ENCODE measurements at places on chromosomes 2 and 18. TPM values are rescaled to one million over a fixed set of nuclear protein-coding genes. Genes with fewer than 3 reads are reported as not detected.

- no peak for DNase-seq
Measured at GRCh38 chr18:66548747-66549146, 55.1 kb downstream of the CDH19 start.

SULT1C2 gene
- total RNA-seq: not detected

DNA sequence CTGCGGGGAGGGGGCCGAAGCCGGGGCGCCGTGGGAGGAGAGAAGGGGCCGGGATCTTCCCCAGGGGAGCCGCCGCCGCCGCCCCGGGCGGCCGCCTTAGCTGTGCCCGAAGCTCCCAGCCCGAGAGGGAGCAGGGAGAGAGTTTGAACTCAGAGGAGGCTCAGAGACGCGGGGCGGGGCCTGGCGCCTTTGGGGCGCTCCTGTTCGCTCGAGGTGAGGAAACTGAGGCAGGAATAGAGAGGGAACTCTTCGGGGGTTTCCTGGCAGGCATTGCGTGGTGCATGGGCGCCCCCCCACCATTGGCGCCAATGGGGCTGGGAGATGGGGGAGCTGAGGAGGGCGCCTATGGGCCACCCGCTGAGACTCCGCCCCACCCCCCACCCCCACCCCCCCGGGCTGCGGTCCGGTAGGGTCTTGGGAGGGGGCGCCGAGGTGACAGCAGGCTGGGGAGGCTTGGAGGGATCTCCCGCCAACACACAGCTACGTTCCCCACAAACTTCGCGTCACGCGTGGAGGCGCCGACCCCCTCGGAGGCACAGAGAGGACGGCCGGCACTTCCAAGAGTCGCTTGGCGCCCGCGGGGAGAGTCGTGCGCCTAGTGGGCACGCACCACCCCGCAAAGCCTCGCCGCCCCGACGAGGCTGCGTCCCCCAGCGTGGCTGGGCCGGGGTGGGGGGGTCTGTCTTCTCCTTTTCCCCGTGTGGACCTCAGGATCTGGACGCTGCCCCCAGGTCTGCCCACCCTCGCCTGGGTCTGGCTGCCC is 680 bp downstream of the CTDSP1 start:
- DNase-seq: peak; percentile 71

TUBA3D gene
- not detected for total RNA-seq

TANC1 gene
- total RNA-seq: not detected

GRCh38 chr2:127887082-127887775 is 1.5 kb upstream of the AMMECR1L start:
- no peak for DNase-seq

DNA sequence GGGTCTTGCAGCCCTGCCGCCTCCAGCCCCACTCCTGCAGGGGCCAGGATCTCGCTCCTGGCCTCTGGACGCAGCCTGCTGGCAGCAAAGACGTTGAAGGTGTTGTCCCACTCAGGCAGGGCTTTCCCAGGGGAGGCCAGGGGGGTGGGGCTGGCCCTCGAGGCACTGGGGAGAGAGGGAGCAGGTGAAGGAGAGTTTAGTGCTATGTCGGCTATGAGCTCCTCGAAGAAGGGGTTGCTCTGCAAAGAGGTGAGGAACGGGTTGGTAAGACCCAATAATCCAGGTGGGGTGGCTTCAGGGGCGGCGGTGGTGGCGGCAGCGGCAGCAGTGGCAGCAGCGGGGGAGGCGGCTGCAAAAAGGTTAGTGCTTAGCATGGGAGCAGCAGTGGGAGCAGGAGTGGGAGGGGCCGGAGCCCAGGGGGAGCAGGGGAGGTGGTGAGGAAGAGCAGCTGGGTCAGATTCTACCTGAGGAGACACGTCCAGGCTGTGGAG is 9.7 kb upstream of the SFXN5 start:
- DNase-seq: no peak

- no peak for DNase-seq
Measured at GRCh38 chr18:67132919-67133318, 383.6 kb downstream of the DSEL start.

DNA sequence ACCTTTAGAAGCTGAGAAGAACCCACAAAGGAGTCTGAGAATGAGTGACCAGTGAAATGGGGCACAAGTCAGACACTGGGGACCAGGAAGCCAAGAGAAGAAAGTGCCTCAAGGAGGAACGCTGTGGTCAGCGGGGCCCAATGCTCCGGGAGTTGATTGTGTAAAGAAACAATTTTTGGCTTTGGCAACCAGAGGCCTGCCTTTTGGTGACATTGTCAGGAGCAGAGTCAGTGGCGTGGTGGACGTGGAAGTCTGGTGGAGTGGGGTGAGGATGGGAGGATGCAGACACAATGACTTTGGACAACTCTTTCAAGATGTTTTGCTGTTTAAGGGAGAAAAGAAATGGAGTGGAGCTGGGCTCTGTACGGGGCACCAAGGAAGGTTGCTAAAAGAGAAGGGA is 100.2 kb upstream of the SEC11C start:
- no peak for DNase-seq

DNA sequence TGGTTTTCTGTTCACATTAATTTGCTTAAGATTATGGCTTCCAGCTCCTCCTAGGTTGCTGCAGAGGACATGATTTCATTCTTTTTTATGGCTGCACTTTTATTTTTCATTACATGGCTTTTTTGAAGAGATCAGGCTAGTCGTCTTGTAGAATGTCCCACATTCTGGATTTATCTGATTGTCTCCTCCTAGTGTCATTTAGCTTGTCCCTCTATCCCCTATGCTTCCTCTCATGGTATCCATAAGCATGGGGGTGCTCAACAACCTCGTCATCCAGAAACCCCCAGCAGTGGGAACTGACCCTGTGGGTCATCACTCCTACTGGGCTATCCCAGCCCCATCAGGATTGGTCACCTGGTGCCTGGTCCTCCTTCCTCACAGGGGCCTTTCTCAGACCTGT is 49.6 kb downstream of the SERTAD2 start:
- DNase-seq: no peak

DNA sequence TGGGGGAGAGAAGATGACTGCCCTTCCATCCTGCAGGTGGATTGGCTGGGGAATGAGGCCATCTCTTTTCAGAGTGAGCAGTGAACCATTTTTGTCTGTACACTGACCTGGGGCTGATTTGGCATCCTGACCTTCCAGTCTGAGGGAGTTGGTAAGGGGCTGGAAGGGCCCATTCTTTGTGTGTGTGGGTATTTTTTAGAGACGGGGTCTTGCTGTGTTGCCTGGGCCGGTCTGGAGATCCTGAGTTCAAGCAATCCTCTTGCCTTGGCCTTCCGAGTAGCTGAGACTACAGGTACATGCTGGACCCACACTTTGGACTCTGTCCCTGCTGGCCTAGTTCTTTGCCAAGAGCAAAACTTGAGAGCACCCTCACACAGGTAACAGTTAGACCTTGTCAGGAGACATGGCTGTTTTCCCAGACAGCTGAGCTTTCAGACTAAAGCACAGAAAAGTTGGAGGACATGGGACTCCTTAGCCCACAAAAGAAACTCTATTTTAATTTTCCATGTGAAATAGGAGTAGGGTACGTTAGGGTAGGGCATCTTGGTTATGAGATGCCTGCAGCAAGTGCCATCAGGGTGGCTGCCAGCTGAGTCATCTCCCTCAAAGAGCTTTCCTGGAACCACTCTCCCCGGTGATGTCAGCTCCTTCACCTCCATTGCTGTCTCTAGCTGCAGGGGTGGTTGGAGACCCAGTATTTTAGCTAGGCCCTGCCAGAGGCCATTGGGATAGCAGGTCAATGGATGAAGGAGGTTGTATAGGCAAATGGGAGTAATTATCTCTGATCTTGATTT is 60.7 kb downstream of the DGKD start:
- DNase-seq: no peak

GRCh38 chr2:105597806-105598803 is 146.6 kb upstream of the NCK2 start:
- DNase-seq: no peak

DNA sequence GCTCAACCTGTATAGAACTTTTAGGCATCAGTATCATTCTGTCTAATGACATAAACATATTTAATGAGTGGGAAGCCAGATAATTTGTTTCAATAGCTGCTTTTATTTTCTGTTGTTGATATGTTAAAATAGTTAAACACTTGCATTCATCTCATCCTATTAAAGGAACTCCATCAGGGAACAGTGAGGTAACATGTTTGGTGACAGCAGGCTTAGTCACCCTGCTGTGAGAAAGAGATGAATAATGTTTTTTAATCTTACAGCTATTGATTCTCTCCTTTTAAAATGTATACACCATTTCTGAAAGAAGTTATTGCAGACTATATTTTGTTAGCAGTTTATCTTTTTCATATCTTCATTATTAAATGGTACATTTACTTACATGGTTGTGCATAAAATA is 123.3 kb upstream of the CWC22 start:
- DNase-seq: no peak

DNA sequence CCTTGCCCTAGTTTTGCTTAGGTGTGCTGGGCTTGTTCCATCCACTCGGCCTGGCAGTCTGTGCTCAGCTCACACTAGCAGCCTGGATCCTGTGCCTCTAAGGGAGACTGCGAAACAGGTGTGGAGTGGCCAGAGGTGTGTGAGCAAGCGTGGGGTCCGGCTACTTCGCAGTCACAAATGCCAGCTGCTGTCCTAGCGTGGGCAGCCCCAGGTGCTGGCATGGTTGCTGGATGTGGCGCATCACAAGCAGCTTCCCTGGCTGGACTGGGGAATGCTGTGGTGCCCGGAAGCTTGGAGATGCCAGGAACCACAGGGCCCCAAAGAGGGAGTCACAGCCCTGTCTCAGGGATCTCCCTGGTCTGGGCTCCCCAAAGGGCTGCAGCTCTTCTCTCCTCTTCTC is 119.0 kb upstream of the TMEFF2 start:
- no peak for DNase-seq

DNA sequence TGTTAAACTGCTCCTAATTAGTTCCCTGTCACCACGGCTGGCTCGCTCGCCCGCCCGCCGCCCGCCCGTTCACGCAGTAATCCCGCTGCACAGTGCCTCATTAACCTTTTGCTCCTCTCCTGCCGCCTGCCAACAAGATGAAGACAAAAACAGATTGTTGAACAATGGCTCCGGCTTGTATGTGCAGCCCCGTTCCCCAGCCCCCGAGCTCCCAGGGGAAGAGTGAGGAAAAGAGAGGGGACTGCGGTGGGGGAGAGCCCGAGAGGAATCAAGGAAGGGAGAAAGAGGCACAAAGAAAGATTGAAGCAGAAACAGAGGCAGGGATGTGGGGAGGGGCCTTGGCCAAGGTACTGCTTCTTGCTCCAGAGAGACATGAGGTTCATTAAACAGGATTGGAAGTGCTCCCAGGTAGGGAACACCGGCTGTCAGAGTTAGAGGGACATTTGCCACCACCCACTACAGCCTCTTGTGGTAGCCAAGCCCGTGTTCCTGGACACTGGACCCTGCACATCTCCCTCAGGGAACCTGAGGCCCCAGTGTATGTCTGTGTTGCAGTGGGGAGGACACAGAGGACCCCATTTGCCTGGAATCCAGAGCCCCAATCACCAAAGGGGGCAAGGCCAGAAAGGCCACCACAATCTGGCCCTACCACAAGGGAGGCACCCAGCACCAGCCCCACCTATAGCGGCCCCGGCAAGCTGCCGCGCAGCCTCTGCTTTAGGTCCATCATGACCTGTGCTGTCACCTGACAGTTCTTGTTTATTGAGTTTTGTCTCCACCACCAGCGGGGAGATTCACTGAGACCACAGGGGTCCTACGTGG is 38.1 kb downstream of the EMX1 start:
- DNase-seq: no peak

DLGAP1 gene
- 8.8 TPM for total RNA-seq

FSHR gene
- not detected for total RNA-seq
